Activated CD4-positive, alpha-beta T cell treated with anti-CD3 and anti-CD28 coated beads for 36 hours (primary cell): ENCODE measurements at places on chromosomes 16 and 17. TPM values are rescaled to one million over a fixed set of nuclear protein-coding genes. Genes with fewer than 3 reads are reported as not detected.

DNA sequence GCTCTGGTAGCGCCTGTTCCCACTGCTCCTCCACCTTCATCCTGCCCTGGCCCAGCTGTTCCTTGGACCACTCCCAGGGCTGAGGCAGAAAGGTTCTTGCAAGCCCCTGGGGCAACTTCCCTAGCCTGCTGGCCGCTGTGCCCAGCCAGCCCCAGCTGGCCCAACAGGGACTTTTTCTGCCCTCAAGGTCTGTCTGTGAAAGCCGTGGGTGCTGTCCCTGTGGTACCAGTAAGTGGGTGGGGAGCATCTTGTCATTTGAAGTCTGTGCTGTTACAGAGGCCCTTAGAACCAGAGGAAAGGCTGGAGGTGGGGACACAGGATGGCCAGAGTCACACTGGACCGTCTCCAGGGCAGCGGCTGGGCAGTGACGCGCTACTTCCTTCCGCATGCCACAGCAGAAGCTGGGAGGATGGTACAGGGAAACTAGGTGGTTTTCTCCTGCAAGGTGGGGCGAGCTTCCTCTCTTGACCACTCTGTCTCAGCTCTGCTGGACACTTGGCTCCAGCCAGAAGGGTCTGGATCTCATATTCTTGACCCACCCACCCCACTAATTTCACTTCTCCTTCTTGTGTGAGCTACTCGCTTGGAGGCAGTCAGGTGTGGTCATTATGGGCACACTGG lies 87.8 kb downstream of the PLCG2 start:
- H3K36me3 ChIP-seq, result no peaks in the 10 kb centered on the region
- H3K4me3 ChIP-seq, result no peak overlapping the region
- no peaks in the 10 kb centered on the region for H3K4me1 ChIP-seq

GRCh38 chr16:71648921-71649320 lies 22.9 kb downstream of the MARVELD3 start:
- H3K27me3 ChIP-seq, result no peaks in the 10 kb centered on the region
- H3K27ac ChIP-seq, result no peak overlapping the region
- H3K36me3 ChIP-seq, result peaks cover 10% of the 10 kb centered on the region
- no peaks in the 10 kb centered on the region for H3K4me1 ChIP-seq
- no peak overlapping the region for H3K4me3 ChIP-seq

GRCh38 chr17:12896180-12896785 lies 107.0 kb downstream of the ARHGAP44 start:
- H3K4me3 ChIP-seq, result no peak overlapping the region
- no peaks in the 10 kb centered on the region for H3K4me1 ChIP-seq

DNA sequence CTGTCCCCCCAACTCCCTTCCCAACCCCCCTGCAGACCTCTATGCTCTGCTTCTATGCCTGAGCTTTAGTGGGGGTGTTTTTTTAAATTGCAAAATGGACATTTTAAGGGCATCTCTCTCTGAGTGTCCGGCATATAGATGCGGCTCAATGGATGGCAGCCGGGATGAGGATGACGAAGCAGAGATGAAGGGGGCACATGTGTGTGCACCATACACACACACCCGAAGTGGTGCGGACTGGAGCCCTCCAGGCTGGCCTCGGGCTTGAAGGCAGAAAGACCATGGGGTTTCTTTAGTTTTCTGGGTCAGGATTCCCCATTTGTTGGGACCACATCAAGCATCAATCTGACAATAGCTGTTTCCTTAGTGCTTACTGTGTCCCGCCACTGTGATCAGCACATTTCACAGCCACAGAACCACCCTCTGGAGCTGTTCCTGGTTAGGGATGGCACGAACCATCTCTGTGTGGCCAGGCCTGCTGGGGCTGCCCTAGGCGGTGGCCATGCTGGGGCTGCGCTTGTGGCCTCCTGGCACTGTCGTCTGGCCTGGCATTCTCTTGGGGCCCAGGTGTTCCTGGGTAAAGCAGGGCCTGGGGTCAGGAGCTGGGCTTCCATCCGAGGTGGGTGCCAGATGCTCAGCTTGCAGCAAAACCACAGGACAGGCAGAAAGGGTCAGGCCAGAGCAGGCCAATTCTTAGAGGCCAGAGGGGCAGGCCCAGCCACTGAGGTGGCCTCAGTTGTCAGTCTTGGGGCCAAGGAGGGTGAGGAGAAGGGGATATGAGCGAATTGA lies 49.9 kb downstream of the NT5M start:
- H3K27me3 ChIP-seq, result no peaks in the 10 kb centered on the region
- no peak overlapping the region for H3K27ac ChIP-seq
- H3K36me3 ChIP-seq, result no peaks in the 10 kb centered on the region

DNA sequence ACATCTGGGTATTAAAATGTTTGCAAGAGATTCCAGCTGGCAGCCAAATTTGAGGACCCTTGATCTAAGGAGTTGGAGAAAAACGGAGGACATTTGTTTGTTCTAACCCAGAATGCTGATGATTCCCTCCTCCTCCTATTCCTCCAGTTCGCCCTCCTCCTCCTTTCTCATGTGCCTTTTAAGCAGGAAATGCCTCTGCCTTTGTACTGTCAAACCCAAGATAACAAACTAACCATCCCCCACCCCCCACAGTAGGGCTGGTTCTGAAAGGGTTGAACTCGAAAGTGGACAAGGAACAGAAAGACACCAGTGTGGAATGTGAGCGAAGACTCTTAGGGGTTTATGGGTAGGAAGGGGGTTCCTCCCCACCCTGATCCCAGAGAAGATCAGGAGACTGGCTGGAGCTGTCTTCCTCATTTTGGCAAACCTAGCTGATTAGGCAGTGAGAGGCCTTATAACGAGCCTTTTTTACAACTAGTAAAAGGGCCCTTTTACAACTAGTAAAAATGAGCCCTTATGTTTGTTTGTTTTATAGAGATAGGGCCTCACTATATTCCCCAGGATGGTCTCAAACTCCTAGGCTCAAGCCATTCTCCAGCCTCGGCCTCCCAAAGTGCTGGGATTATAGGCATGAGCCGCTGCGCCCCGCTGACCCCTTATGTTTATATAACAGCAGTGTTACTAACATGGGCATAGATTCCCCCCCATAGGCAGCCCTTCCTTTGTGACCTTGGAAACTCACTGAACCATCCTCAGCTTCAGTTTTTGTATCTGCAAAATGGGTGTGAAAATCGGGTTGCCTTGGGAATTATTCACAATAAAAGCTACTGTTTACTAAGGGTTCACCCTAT lies 975 bp downstream of the CHD9 start:
- DNase-seq, result peak; percentile 22
- H3K4me3 ChIP-seq, result peak overlapping the region; percentile 70
- H3K27me3 ChIP-seq, result peaks cover 6% of the 10 kb centered on the region
- H3K27ac ChIP-seq, result peak overlapping the region; percentile 53

GRCh38 chr16:11240636-11241473 lies 15.1 kb downstream of the SOCS1 start:
- no peaks in the 10 kb centered on the region for H3K36me3 ChIP-seq
- H3K4me3 ChIP-seq, result no peak overlapping the region
- H3K27ac ChIP-seq, result peak overlapping the region; percentile 60
- no peak for DNase-seq
- peaks cover 23% of the 10 kb centered on the region for H3K4me1 ChIP-seq

- no peaks in the 10 kb centered on the region for H3K36me3 ChIP-seq
- no peak for DNase-seq
- peaks cover 2% of the 10 kb centered on the region for H3K27me3 ChIP-seq
- no peak overlapping the region for H3K4me3 ChIP-seq
Measured at GRCh38 chr17:27817731-27818130, 17.4 kb upstream of the NOS2 start.

- peaks cover 38% of the 10 kb centered on the region for H3K27me3 ChIP-seq
- no peak within 1 kb of the TSS for H3K4me3 ChIP-seq
- H3K27ac ChIP-seq, result no peak within 1 kb of the TSS
- DNase-seq, result no peak
Measured at GRCh38 chr17:8001976-8002720, at the start of gene GUCY2D. TSS of gene GUCY2D (plus strand) at chr17:8002615. CDS start at chr17:8003048, 433 bp downstream.

DNA sequence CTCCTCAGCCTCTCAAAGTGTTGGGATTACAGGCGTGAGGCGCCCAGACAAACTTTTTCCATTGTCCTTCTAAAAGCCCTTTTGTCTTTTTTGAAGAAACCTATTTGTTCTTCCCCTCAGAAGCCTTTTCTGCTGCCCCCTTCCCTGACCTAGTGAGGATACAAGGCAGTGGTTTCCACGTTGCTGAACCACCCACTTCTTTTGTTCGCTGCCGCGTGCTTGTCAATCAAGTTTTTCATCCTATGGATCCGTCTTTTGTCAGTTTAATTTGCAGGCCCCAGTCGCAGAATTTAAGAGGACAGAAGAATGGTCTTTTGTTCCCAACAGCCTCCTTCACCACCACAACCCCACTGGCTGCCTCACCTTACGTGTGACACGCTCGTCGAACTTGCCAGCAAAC lies 20.2 kb upstream of the GNG13 start:
- no peak overlapping the region for H3K27ac ChIP-seq
- DNase-seq, result no peak
- H3K36me3 ChIP-seq, result no peaks in the 10 kb centered on the region
- H3K4me3 ChIP-seq, result no peak overlapping the region

DNA sequence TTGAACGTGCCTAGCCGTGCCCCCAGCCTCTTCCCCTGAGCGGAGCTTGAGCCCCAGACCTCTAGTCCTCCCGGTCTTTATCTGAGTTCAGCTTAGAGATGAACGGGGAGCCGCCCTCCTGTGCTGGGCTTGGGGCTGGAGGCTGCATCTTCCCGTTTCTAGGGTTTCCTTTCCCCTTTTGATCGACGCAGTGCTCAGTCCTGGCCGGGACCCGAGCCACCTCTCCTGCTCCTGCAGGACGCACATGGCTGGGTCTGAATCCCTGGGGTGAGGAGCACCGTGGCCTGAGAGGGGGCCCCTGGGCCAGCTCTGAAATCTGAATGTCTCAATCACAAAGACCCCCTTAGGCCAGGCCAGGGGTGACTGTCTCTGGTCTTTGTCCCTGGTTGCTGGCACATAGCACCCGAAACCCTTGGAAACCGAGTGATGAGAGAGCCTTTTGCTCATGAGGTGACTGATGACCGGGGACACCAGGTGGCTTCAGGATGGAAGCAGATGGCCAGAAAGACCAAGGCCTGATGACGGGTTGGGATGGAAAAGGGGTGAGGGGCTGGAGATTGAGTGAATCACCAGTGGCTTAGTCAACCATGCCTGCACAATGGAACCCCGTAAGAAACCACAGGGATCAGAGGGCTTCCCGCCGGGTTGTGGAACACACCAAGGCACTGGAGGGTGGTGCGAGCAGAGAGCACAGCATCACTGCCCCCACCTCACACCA lies 724 bp downstream of the GAA start:
- peak overlapping the region; percentile 68 for H3K27ac ChIP-seq
- no peaks in the 10 kb centered on the region for H3K36me3 ChIP-seq
- no peaks in the 10 kb centered on the region for H3K27me3 ChIP-seq
- DNase-seq, result no peak

- no peak for DNase-seq
- H3K4me3 ChIP-seq, result no peak overlapping the region
- H3K27ac ChIP-seq, result no peak overlapping the region
Measured at GRCh38 chr17:60065136-60065535, 13.6 kb downstream of the HEATR6 start.

DNA sequence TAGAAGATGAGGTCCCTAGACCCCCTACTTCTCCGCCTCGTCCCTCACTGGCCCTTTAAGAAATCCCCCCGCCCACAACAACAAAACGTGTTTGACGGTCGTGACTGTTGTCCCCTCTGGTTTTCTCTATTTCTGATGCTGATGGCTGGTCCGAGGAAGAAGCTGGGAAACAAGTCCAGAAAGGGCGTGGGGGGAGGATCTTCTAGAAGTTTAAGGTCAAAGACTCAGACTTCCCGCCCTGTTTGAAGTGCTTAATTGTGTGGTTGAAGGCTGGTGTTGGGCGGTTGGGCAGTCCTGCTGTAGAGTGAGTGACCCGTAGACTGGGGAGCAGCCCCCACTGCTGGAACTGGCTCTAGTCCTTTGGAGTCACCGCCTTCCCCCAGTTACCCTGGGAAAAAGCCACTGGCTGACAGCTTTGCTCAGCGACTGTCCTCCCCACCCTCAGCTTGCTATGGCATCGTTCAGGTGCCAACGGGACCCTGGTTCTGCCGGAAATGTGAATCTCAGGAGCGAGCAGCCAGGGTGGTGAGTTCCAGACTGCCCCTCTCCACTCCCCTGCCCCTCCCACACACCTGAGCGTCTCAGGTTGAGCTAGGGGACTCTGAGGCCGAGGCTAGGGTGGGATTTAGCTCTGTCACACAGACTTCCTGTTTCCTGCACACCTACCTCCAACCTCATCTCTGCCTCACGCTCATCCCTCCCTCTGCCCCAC lies 1.6 kb downstream of the MLLT6 start:
- peaks cover 50% of the 10 kb centered on the region for H3K4me1 ChIP-seq
- DNase-seq, result peak; percentile 48
- peaks cover 66% of the 10 kb centered on the region for H3K36me3 ChIP-seq
- peak overlapping the region; percentile 93 for H3K27ac ChIP-seq
- H3K27me3 ChIP-seq, result no peaks in the 10 kb centered on the region

- H3K27me3 ChIP-seq, result no peaks in the 10 kb centered on the region
- peak overlapping the region; percentile 94 for H3K27ac ChIP-seq
- H3K4me3 ChIP-seq, result peak overlapping the region; percentile 55
- peaks cover 74% of the 10 kb centered on the region for H3K36me3 ChIP-seq
- H3K4me1 ChIP-seq, result peaks cover 67% of the 10 kb centered on the region
Measured at GRCh38 chr16:87854053-87854906, 15.0 kb downstream of the SLC7A5 start.

DNA sequence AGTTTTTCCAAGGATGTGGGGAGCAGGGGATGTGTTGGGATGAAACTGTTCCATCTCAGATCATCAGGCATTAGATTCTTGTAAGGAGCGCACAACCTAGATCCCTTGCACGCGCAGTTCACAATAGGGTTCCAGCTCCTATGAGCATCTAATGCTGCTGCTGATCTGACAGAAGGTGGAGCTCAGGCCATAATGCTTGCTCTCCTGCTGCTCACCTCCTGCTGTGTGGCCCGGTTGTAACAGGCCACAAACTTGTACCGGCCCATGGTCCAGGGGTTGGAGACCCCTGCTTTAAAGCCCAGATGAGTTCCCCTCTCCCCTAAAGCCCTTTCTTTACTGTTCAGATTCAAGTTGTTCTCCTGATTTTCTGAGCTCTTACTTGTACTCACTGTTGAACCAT lies 44.8 kb downstream of the RNF135 start:
- H3K27ac ChIP-seq, result no peak overlapping the region
- no peak overlapping the region for H3K4me3 ChIP-seq
- no peak for DNase-seq
- H3K4me1 ChIP-seq, result peaks cover 4% of the 10 kb centered on the region

- no peaks in the 10 kb centered on the region for H3K36me3 ChIP-seq
- no peak overlapping the region for H3K27ac ChIP-seq
- no peaks in the 10 kb centered on the region for H3K4me1 ChIP-seq
- DNase-seq, result no peak
- no peak overlapping the region for H3K4me3 ChIP-seq
Measured at GRCh38 chr16:14278749-14279148, 207.6 kb downstream of the MRTFB start.

NPB gene
- total RNA-seq, result 0.14 TPM

ZNF385C gene
- total RNA-seq, result 0.23 TPM

CACNG1 gene
- total RNA-seq, result not detected

ETV4 gene
- total RNA-seq, result 3.3 TPM

ITGAD gene
- not detected for total RNA-seq

ARL16 gene
- total RNA-seq, result 39.1 TPM

TMC8 gene
- total RNA-seq, result 139 TPM

HIC1 gene
- total RNA-seq, result 16.5 TPM
